ENCODE measurements at places on chromosomes 11 and 22.
A peak's percentile ranks its signal among the peaks of the same experiment; 100 is the strongest.

- DNase-seq: no peak
Observed at GRCh38 chr11:78576549-78577097, 2.0 kb upstream of the NARS2 start.

DNA sequence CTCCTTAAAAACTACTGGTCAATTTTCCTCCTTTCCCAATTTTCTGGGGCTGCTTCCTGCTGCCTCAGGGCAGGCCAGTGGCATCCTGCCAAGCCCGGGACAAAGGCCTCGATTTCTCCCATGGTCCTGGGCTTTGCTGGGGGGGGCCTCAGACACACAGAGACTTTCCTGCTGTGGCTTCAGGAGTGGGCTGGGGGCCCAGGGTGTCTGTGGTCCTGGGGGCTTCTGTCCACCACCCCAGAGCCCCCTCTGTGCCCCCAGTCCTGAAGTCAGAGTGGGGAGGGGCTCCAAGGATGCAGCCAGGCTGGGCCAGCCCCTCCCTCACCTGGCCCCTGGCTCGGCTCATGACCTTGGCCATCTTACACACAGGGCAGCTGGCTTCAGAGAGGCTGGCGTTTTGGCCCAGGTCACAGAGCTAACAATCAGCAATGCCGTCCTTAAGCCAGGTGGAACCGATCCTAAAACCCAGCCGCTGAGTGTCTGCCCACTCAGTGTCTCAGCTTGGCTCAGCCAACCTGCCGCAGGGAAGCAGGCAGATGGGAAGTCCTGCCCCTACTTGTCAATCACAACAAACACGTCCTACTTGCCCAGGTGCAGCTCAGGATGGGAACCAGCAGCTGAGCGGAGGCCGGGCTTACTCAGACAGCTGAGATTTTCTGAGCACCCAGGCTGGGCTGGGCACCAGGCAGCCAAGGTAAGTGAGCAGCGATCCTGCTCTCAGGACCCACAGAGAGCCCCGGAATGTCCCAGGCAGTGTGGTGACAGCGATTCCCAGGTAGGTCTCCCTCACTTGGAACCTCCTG is 34.6 kb downstream of the OSBPL5 start:
- DNase-seq: no peak

DNA sequence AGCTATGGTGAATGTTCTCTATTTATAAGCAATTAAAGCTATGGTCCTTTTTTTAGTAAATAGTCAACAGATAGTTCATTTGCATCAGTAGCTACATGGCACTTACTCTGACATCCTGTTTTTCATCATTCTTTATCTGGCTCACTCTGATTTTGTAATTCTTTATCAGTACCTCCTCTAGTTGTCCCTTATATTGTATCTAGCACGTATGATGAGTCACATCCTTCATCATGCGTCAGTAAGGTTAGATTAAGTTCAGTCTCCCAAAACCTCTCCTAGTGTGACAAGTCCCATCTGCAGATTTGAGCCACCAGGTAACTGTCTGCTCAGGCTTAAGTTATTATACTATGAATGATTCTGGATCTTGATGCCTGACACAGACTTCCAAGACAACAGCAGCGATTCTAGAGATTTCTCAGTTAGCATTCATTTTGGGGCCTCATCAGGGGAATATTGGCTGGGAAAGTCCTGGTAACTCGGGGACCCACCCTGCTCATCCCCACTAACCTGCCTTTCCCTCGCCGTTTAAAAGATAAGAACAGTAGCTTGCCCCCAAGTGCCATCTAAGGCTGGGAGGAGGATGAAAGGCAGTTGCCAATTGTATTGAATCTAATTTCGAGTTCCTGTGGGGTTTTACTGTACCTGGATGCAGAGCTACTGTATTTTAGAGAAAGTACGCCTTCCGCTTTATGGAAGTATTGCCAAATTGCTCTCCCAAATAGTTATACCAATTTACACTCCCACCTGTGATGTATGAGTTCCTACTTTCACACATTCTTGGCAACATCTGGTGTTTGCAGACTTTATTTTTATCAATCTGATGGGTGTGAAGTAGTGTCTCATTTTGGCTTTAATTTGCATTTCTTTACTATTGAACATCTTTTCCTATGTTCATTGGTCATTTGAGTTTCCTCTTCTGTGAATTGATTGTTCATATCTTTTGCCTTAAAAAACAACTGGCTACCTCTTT is 55.9 kb downstream of the ZC3H12C start:
- DNase-seq: no peak

GRCh38 chr22:48139776-48140175 is 1377.3 kb downstream of the TBC1D22A start:
- DNase-seq: no peak

- no peak for DNase-seq
Observed at GRCh38 chr11:2139123-2139521, at the start of gene IGF2. IGF2 (minus strand) TSS chr11:2139389; CDS start chr11:2135523, 3,866 bp downstream.

DNA sequence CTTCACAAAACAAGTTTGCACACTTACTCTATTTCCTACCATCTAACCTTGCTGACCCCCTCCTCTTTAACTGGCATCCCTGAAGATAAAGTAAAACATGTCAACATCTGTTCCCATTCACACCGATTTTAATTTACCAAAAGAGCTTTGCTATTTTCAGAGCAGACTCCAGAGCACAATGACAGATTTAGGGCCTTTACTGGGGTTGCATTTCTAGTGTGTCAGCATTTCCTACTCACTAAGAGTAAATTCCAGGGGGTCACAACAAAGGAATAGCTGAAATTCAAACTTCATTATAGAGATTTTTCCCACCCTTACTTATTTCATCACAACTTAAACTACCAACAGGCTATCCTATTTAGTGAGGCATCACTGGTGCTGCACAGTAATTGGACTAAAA is 60.8 kb downstream of the SOX6 start:
- no peak for DNase-seq

GRCh38 chr11:57800444-57801182 is 39.0 kb downstream of the CTNND1 start:
- DNase-seq: peak; percentile 74

DNA sequence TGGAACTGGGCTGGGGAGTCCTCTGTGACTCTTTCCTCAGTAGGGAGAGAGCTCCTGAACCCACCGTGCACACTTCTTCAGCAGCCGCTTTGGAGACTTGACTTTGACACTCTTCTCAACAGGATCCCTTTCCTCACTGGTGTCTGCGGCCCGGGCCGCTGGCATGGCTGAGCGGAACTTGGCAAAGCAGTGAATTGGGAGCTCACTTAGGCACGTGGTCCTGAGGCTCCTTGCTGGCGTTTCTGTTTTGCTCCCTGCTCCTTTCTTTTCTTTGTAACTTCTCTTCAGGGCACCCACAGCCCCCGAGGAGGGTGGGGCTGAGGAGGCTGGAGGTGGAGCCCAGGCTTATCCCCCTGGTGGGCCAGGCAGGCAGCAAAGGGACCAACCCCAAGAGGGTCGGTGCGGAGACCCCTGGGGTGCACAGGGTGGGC is 8.4 kb upstream of the KCNQ1OT1 start:
- no peak for DNase-seq

GRCh38 chr11:69244266-69244665 is 49.7 kb upstream of the MYEOV start:
- no peak for DNase-seq

GRCh38 chr11:75924966-75925784 is 110.2 kb downstream of the UVRAG start:
- no peak for DNase-seq

DNA sequence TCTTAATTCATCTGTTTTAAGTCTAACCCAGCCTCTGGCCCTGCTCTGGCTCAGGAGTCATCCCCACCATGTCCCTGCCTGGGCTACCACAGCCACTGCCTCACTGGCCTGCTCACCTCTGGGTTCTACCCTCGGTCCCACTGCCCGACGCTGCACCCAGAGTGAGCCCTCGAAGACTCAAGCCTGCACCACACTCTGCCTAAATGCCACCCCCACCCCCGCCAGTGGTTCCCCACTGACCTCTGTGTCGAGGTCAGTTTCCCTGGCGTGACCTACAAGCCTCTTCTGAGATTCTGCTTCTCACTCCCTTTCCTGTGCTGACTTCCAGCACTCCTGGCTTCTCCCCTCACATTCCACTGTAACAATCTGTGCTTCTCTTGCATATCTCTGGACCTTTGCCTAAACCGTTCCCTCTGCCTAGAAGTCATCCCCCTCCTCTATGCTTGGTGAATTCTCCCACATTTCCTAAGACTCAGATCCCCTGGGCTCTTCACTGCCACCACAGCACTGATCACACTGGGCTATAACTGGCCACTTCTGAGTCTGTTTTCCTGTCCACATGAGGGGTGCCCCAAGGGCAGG is 12.5 kb upstream of the PDE2A start:
- DNase-seq: no peak

DNA sequence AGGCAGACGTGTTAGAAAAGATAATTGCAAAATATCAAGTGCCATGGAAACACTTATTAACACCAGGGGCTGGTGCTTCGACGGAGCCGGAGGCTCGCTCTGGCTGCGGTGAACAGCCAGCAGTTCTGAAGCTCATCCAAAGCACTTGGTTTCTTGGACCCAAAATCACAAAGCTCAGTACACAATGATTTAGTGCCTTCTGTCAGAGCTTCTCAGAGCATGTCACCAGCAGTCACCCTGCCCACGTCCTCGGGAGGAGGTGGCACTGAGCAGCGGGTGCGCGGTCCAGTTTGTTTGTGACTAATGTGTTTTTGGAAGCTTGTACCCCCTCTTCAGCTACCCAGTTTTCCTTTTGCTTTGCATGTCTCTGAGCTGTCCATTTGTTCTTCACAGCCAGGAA is 58.7 kb upstream of the KIRREL3 start:
- no peak for DNase-seq

DNA sequence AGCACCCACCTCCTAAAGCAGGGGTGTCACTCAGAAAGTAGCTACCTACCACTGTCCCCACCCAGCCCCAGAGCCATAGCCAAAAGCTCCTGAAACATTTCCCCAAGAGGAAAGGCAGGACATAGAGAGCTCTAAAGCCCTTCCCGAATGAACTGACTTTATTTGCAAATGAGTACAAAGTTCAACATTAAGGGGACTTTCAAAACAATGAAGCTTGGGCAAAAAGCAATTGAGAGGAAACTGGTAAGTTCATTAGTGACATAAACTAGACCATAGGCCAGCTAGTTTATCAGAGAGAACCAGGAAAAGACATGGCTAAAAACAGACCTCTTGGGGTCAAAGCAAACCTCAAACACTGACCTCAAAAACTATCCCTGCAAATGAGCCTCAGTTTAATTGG is 72.7 kb downstream of the IGLL5 start:
- DNase-seq: no peak

DNA sequence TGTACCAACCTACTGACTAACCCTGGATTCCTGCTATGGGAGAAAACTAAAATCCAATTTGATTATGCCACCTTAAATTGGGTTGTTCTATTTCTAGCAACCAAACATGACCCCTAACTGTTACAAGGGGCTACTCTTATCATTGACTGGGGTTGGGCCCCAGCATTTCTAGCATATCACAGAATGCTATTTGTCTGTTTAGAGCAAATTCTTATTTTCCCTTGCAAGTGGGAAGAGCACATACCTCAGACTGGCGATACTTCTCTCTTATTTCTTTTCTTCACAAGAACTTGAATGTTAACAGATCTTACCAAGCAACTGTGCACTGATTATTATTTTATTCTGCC is 93.7 kb downstream of the C11orf58 start:
- DNase-seq: no peak

- no peak for DNase-seq
Observed at GRCh38 chr11:117185736-117186430, 7.3 kb downstream of the SIDT2 start.

DNA sequence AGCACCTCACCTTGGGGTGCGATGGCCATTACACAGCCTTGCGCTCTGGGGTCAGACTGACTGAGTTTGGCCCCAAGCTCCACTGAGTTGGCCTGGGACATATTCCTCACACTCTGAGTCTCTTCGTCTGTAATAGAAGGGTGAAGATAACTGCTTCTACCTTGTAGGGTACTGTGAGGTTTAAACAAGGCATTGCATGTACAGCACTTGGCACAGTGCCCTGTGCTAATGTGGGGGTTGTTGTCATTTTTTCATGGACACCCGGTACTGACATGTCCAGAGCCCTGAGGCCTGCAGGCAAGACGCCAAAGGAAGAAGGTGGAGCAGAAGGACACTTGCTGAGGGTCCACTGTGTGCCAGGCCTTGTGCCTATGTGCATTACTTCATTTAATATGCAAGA is 50.7 kb downstream of the OTOG start:
- no peak for DNase-seq

DNA sequence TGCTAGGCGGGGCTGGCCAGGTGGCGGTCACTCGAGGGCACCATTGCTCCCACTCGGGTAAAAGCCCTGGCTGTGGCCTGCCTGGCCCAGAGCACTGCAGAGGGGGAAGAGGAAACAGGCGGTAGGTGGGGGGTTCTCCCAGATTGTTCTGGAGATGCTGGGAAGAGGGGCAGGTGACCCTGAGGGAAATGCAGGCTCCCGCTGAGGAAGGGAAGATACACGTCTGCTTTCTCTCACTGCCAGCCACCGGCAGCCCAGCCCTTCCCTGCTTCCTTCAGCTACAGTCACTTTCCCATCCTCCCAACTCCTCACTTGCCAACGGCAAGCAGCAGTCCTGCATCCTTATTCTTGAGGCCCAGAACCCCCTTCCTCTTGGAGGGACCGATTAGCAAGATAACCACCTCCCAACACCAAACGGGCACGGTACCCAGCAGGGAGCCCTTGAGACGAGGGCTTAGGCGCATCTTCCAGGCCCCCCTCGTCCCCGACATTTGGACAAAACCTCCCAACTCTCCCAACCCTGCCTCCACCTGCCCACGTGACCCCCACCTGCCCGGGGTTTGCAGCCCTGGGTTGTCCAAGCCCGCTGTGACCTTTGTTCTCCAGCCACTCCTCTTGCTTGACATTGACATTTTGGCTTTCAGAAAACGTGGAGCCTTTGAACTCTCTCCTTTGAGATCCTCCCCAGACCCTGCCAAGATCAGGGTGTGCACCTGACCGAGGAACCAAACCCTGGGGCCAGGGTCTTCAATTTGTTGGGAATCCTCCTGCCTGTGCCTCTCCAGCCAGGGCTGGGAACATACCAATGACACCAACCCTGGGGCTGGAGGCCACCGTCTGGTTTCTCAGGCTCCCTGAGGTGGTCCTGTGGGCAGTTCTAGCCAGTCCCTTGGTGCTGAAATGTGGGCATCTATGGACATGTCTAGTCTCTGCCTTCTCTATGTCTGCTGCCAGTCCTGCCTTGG is 48.8 kb upstream of the TTLL12 start:
- DNase-seq: no peak

Measured in CD4-positive, alpha-beta T cell treated with Interleukin-12 subunit alpha and Interleukin-12 subunit beta, for 1 hour (primary cell).